D721Med (cell line): ENCODE measurements at places on chromosomes 16 and 17.

DNA sequence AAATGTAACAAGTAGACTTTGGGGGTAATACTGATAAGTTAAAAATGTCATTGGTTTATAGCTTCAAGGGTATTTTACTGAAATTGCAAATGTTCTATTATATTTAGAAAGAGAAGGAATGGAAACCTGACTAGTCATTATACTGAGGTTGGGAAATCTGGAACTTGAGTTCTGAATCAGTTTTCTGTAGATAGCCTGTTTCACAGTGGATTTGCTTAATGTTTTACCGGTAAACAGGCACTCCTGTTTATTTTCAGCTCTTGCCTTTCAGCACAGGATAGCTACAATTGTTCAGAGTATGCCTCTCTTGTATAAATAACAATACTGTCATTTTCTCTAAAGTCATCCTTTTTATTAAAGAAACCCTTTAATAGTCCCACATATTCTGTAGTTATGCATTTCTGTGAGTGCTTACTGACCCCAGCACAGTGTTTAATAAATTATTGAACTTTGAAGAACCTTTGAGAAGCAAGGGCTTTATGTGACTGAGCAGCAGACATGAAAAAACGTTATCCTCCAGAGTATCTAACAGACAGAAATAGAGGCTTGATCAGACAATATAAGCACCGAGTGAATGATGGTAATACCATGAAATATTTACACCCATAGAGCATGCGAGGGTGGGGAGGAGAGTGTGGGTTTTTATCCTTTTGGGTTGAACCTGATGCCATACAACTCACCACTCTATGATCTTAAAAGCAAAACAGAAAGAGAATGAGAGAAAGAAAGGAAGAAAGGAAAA is 58.2 kb downstream of the FTO start:
- no peak for DNase-seq

DNA sequence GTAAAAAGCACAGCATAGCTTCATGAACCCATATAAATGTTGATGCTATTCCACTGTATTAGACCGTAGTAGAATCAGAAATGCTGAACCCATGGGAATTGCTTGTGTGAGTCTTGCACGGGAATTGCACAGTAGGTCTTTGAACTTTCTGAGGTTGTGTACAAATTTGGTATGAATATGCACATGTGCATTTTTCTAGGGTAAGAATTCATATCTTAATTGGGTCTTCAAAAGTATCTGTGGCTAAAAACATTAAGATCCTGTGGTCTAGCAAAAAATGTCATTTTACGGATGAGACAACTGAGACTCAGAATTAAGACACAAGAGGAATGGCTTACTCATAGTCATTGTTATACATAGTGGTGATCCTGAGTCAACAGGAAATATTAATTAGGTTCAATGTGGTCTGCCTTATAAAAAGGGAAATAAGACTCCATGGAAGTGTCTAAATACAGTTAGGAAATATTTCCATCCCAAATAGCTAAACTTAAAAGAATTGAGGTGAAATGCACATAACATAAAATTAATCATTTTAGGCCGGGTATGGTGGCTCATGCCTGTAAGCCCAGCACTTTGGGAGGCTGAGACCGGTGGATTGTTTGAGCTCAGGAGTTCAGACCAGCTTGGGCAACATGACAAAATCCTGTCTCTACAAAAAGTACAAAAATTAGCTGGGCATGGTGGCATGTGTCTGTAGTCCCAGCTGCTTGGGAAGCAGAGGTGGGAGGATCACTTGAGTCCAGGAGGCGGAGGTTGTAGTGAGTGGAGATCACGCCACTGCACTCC is 22.8 kb downstream of the TAOK1 start:
- no peak for DNase-seq

GRCh38 chr17:58331815-58332777 is 3.5 kb upstream of the TSPOAP1 start:
- DNase-seq: peak; percentile 73

GRCh38 chr17:48347177-48347576 is 82.8 kb downstream of the SKAP1 start:
- DNase-seq: no peak

DNA sequence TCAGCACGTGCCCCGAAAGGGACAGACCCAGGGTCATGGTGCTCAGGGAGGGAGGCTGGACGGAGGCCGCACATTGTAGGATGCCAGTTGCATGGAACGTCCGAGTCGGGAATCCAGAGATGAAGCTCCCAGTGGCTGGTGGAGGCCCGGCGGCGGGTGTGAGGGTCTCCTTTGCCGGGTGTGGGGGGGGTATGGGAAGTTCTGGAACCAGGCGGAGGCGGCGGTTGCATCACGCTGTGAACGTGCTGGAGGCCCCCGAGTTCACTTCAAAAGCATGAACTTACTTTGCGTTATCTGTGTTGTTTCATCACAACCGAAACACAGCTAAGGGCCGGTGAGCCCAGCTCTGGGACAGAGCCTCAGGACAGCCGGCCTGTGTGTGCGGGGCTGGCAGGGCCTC is 73.4 kb upstream of the GNG13 start:
- DNase-seq: no peak

- DNase-seq: no peak
Observed at GRCh38 chr16:15897834-15898254, 9.4 kb upstream of the CEP20 start.

DNA sequence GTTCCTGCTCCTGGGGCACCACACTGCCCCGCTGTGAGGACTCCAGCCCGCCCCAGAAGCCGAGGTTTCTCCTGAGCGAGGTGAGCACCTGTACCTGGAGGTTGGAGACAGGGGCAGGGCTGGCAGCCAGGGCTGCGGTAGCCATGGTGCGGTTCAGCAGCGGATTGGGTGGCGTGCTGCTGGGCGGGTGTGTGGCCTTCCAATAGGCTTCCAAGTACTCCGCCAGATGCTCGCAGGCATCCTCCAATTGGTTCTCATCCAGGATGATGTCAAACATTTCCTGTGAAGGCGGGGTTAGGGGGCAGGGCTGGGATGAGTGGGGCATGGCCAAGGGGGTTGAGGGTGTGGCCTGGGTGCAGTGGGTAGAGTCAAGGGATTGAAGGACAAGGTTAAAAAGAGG is 11.3 kb upstream of the ARL5C start:
- DNase-seq: no peak

- no peak for DNase-seq
Observed at GRCh38 chr16:10981697-10982216, 37.4 kb downstream of the CLEC16A start.

DNA sequence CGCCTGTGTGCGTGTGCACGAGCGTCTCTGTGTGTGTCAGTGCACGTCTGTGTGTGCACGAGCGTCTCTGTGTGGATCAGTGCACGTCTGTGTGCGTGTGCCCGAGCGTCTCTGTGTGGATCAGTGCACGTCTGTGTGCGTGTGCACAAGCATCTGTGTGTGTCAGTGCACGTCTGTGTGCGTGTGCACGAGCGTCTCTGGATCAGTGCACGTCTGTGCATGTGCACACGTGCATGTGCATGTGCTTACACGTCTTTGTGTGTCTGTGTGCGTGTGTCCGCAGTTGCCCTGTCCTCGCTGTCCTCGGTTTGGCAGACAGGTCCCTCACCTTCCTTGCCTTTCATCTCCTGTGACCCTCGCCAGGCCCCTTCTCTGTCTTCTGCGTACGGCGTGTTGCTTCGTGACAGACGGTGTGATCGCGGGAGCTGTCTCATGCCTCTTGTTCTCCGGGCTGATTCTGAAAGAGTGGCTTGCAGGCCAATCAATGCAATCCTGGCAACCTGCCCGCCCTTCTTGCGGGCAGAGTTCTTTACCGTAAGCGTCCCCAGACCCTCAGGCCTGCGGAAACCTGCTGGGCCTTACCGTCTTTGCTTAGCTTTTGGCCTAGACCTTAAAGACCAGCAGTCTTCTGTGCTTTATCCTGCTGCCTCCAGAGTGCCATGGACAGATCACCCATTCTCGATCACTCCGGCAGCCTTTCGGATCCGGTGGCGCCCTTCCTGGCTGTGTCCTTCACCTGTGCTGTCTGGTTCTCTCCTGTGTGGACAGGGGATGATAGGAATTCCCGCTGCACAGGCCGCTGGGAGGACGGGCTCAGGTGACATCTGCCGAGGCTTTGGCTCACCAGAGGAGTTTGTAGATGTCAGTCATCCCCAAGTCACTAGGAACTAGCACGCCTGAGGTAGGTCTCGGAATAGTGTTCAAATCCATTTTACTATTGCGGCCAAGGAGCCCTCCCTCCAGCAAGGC is 18.5 kb downstream of the MLYCD start:
- DNase-seq: no peak

- no peak for DNase-seq
Observed at GRCh38 chr16:47134550-47134949, 9.2 kb downstream of the NETO2 start.

DNA sequence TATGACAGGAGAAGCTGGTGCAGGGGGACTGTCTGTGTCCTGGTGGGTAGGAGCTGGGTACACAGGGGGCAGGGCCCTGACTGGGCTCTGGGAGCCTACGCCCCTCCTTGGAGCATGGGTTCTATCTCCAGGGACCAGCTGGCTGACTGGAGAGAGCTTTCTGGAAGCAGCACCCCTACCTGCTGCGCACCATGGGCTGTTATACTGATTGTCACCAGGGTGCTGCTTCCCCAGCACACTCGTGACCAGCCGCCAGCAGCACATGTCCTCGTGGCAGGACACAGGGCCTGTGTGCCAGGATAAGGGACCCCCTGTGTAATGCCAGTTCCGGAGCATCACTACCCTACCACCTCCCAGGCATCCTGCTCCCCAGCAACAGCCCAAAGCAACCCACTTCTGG is 106.0 kb downstream of the AMFR start:
- DNase-seq: no peak

GRCh38 chr16:50967827-50968612 is 183.1 kb downstream of the SALL1 start:
- DNase-seq: no peak

DNA sequence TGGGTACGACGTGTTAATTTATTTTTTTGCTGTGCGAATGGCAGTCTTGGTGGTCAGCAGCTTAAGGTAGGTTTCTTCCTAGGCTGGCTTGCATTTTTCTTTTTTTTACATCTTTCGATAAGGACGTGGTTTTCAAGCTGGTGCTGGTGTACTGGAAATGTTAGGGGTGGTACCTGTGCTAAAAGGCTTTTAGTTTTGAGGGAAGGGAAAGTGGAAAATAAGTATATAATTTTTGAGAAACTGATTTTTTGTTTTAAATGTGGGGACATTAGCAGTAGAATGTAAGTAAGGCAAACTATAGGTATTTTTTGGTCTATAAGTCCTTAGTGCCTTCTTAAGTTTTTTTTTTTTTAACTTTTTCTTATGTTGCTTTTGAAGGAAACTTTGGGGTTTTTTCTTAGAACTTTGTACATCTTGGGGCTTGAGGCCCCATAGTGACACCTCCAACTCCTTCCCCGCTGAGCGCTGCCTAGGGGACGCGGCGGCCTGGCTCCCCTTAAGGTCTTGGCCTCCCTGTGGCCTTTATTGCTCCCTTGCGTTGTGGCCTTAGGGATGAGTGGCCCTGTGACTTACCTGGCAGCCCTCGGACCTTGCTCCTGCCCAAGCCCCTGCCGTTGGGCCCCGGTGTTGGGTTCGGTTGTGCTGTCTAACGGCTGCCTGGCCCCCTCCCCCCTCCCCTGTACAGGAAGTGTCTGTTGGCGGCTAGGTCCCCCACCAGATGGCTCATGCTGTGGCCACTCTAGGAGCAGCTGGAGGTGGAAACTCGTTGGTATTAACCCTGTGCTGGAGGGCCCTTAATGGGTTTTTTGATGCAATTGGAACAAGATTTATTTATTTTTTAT is 88.0 kb upstream of the RPRML start:
- peak; percentile 85 for DNase-seq

- no peak for DNase-seq
Observed at GRCh38 chr17:66822009-66822408, 12.9 kb upstream of the CACNG5 start.

- DNase-seq: no peak
Observed at GRCh38 chr17:80926591-80927250, 64.9 kb upstream of the CHMP6 start.

DNA sequence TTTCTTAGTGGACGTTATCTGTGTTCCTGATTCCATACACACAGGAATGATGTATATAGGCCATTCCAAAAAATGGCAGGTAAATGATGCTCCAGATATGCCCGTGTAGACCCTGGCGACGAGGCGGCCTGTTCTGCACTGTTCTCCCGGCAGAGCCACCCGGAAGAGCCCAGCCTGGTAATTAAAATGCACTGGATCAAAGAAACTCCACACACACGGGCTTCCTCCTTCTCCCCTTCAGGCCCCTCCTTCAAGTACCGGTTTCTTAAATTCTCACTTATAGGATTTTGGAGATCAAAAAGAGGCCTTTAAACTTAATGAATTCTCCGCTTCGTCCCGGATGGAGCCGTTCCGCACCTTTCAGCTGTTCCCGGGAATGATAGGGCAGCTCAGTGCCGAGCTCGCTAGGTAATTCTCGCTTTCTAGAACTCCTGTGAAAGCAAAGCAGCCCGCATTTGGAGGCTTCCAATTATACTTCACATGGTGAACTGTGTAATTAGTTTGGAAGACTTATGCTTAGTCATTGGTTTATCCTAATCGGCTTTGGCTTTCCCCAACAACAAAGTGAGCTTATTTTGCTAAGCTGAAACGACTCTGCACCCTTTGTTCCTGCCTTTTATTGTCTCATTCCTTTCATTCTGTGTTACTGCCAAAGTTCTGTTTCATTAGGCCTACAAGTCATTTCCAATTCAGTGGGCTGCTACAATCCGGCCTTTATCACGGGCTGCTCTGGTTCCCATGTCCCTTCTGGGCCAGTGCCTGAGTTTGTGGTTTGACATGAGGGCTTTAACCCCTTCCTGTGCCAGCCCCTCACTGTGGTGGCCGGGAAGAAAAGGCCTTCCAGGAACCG is 150.0 kb downstream of the MSI2 start:
- DNase-seq: peak; percentile 48

DNA sequence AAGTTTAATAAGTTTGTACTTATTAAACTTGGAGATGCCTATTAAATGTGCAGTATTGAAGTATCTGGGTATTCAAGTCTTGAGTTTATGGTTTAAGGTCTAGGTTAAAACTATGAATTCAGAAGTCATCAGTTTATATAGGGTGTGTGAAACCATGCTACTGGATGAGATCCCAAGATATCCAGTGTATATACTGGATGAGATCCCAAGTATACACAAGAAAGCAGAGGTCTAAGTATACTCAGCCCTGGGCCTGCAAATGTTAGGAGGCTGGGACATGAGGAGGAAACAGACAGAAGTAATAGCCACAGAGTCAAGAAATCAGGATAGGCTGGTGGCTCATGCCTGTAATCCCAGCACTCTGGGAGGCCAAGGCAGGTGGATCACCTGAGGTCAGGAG is 194.4 kb upstream of the AXIN2 start:
- no peak for DNase-seq

DNA sequence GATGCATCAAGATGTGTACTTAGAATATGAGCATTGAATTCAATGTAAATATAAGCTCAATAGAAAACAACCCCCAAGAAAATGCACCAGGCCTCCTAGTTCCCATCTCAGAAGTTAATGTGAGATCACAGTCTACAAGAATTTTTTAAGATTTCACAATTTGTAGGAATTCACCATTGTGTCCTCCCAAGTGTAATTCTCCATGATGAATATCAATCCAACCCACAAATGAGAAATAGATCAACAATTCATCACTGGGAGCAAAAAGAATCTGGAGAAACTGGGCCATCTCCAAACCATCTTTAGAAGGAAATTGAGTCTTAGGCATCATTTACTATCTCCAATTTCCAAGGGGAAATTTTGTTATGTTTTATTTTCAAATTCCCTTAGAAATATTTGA is 310.5 kb upstream of the GOT2 start:
- no peak for DNase-seq
